ENCODE measurements at places on chromosomes 12 and 14. TPM values are rescaled to one million over a fixed set of nuclear protein-coding genes. Genes with fewer than 3 reads are reported as not detected.

Gene RAPGEF3
- 1.8 TPM for total RNA-seq

DNA sequence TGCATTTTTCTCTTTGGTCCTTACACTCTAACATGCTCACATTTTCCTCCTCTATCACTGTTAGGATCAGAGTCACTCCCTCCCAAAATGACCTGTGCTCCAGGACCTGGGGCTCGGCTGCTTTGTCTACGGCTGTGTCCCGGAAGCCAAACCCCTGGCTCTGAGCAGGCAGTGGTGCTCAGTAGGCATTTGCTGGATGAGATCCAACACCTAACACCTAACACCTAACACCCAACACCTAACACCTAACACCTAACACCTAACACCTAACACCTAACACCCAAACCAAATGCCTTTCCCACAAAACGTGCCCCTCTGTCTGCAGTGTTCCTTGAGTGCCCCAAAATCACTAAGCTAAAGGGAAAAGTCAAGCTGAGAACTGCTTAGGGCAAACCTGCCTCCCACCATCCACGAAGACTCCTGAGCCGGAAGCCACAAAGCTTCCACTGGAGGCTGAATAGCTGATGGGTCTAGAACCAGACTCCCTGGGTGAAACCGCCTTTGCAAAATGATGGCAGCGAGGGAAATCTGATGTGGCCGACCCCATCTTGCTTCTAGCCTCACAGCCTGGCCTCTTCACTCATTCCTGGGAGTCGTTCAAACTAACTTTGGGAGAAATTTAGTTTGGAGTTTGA, 29.2 kb downstream of the HSP90AA1 start:
- H3K36me3 ChIP-seq = no peaks in the 10 kb centered on the region
- no peak for DNase-seq
- H3K27ac ChIP-seq = no peak overlapping the region
- no peaks in the 10 kb centered on the region for H3K27me3 ChIP-seq
- no peak overlapping the region for H3K4me3 ChIP-seq
- peaks cover 2% of the 10 kb centered on the region for H3K4me1 ChIP-seq

Gene PAX9
- 5.2 TPM for total RNA-seq

Gene TNFAIP2
- total RNA-seq = 74.8 TPM

DNA sequence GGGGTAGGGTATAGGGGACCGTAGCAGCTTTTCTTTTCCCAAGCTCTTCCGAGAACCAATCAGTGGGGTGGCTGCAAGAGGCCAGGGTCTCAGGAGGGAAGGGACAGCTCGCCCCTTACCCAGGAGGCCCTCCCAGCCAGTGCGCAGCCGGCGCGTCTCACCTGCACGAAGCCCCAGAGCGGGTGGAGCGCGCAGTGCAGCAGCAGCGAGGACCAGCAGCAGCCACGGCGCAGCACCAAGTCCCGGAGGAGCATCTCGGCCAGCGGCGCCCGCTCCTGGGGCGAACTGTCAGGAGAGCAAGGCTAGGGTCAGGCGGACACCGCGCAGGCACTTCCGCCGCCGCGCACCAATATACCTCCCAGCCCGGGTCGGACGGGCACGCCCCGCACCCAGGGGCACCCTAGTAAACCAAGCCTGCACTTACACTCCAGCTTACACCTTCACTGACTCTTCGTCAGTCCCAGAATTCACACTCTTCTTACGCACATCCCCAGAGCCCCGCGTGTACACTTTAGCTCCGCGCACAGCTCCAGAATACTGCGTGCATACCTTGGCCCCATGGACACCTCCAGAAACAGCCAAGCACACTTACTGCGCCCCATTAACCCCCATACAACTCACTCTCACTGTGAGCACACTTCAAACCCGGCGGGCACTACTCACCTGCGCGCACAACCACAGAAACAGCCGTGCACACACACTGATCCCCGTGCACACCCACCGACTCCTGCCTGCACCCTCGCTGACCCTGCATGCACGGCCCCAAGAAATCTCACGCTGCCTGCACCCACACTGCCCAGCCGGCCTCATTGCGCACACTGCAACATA, 606 bp downstream of the PRIMA1 start:
- no peaks in the 10 kb centered on the region for H3K36me3 ChIP-seq
- H3K4me1 ChIP-seq = peaks cover 15% of the 10 kb centered on the region
- H3K4me3 ChIP-seq = peak overlapping the region; percentile 59
- H3K27ac ChIP-seq = no peak overlapping the region

Gene TAS2R10
- 0.81 TPM for total RNA-seq

Gene CCDC177
- total RNA-seq = not detected

DNA sequence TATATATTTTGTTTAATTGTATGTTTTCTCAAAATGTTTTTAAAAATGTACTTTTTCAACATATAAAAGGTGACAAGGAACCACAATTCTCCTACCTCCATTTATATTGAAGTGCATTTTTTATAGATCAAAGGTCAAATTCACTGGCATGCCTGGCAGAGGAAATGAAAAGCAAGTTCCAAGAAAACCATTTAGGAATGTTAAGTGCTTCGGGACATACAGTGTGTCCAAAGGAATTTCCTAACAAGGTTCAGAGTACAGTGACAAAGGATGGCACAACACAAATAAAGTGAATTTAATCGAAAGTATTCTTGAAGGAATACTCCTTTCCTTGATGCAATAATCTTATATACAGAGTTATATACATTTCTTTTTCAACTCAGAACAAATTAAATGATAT, 242.3 kb downstream of the CCER1 start:
- no peaks in the 10 kb centered on the region for H3K36me3 ChIP-seq
- H3K4me3 ChIP-seq = no peak overlapping the region
- no peak overlapping the region for H3K27ac ChIP-seq
- DNase-seq = no peak

Gene GPX2
- 0.61 TPM for total RNA-seq

Gene CEBPE
- total RNA-seq = not detected

Gene FGF6
- total RNA-seq = not detected

- no peak overlapping the region for H3K4me3 ChIP-seq
- H3K36me3 ChIP-seq = no peaks in the 10 kb centered on the region
- H3K27me3 ChIP-seq = no peaks in the 10 kb centered on the region
Observed at GRCh38 chr14:30550335-30550734, 8.6 kb upstream of the G2E3 start.

GRCh38 chr12:132759359-132759758, 2.3 kb downstream of the ANKLE2 start:
- H3K27me3 ChIP-seq = no peaks in the 10 kb centered on the region
- peaks cover 23% of the 10 kb centered on the region for H3K36me3 ChIP-seq
- no peak for DNase-seq
- H3K4me3 ChIP-seq = no peak overlapping the region
- peaks cover 16% of the 10 kb centered on the region for H3K4me1 ChIP-seq

DNA sequence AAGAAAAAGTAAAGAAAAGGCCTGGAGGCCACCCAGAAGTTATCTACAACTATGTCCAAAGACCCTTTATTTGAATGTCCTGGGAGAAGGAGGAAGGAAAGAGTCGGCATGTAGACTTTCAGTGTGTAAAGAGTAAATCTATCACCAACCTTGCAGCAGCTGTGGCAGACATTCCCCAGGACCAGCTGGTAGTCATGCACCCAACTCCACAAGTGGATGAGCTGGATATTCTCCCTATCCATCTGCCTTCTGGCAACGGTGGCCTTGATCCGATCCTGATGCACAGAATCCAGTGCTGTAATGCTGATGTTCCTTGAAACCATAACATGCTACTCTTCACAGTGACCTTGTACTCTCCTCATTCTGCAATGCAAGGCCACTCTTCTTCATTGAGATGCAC, 27.3 kb downstream of the KRT76 start:
- H3K36me3 ChIP-seq = no peaks in the 10 kb centered on the region
- no peak overlapping the region for H3K4me3 ChIP-seq
- H3K4me1 ChIP-seq = no peaks in the 10 kb centered on the region
- H3K27me3 ChIP-seq = peaks cover 79% of the 10 kb centered on the region

- H3K27me3 ChIP-seq = no peaks in the 10 kb centered on the region
- H3K4me1 ChIP-seq = peaks cover 29% of the 10 kb centered on the region
- H3K36me3 ChIP-seq = no peaks in the 10 kb centered on the region
Observed at GRCh38 chr14:93956514-93957332, 19.6 kb downstream of the ASB2 start.

Gene PNMA1
- 24.6 TPM for total RNA-seq

GRCh38 chr14:32329146-32329545, at the start of gene AKAP6:
Gene AKAP6, plus strand, starts transcription at chr14:32329298. Its CDS starts 104,196 bp downstream, at chr14:32433494.
- no peaks in the 10 kb centered on the region for H3K4me1 ChIP-seq
- no peaks in the 10 kb centered on the region for H3K27me3 ChIP-seq
- no peak for DNase-seq
- no peak within 1 kb of the TSS for H3K4me3 ChIP-seq
- no peaks in the 10 kb centered on the region for H3K36me3 ChIP-seq

GRCh38 chr12:46184798-46185595, 83.8 kb downstream of the SLC38A1 start:
- no peaks in the 10 kb centered on the region for H3K36me3 ChIP-seq
- H3K4me1 ChIP-seq = no peaks in the 10 kb centered on the region
- H3K27me3 ChIP-seq = no peaks in the 10 kb centered on the region
- no peak for DNase-seq

Gene RPAP3
- 48.3 TPM for total RNA-seq

DNA sequence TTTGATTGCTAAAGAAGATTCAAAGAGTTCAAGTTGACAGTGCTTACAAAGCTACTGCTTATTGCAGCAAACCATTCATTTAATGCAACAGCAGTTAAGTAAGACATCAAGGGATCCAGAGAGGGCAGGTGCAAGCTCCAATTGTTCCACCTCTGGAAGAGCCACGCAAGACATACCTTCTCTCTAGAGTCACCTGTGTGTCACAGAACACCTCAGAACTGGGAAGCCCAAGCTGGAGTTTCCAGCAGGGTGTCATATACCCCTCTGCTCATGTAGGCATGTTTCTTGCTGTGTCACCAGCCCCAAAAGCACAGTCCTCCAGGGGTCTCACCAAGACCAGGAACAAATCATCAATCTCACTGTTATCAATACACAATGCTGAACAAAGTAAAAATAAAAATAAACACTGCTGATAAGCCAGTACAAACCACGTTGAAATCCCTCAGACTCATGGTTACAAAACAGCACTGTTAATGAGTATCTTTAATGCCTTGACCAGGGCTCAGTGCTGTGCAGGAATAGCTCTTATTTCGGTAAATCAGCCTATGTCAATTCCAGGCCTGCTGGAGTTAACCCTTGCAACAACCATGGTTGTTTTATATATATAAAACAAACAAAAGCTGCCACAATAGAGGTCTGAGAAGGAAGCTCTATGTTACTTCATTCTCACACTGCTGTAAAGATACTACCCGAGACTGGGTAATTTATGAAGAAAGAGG, 37.4 kb upstream of the BATF start:
- no peak overlapping the region for H3K4me3 ChIP-seq
- H3K27ac ChIP-seq = no peak overlapping the region
- H3K4me1 ChIP-seq = no peaks in the 10 kb centered on the region

Gene POTEG
- total RNA-seq = not detected

- peak; percentile 43 for DNase-seq
- H3K4me3 ChIP-seq = 0 out of 2 replicates have a peak overlapping the region, but pooled peaks have one; percentile 12
- H3K4me1 ChIP-seq = peaks cover 20% of the 10 kb centered on the region
- H3K36me3 ChIP-seq = no peaks in the 10 kb centered on the region
Observed at GRCh38 chr14:69505338-69506240, 21.1 kb downstream of the PLEKHD1 start.

DNA sequence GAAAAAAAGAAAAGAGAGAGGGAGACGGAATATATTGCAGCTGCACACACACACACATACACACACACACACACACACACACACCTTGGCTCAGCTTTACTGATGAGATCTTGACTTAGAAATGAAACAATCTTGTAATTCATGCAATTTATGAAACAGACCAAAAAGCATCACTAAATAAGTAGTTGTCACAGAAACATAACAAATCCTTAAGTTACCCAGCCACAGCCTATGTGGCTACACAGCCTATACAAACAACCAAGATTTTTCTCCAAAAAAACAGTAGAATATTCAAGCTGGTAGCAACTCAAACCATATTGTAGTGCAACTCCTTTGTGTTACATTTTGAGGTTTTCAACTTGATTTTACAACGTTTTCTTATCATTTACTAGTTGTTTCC, 37.9 kb upstream of the GNG2 start:
- H3K27me3 ChIP-seq = no peaks in the 10 kb centered on the region
- H3K27ac ChIP-seq = no peak overlapping the region
- no peaks in the 10 kb centered on the region for H3K36me3 ChIP-seq
- H3K4me1 ChIP-seq = peaks cover 5% of the 10 kb centered on the region
- no peak for DNase-seq

GRCh38 chr14:90400904-90401561, 4.2 kb downstream of the CALM1 start:
- H3K4me1 ChIP-seq = peaks cover 22% of the 10 kb centered on the region
- no peaks in the 10 kb centered on the region for H3K27me3 ChIP-seq
- no peak overlapping the region for H3K27ac ChIP-seq
- no peak for DNase-seq

- DNase-seq = no peak
- no peaks in the 10 kb centered on the region for H3K4me1 ChIP-seq
- H3K27me3 ChIP-seq = no peaks in the 10 kb centered on the region
- H3K27ac ChIP-seq = no peak overlapping the region
Observed at GRCh38 chr12:127685491-127685890, 581.5 kb upstream of the TMEM132C start.

DNA sequence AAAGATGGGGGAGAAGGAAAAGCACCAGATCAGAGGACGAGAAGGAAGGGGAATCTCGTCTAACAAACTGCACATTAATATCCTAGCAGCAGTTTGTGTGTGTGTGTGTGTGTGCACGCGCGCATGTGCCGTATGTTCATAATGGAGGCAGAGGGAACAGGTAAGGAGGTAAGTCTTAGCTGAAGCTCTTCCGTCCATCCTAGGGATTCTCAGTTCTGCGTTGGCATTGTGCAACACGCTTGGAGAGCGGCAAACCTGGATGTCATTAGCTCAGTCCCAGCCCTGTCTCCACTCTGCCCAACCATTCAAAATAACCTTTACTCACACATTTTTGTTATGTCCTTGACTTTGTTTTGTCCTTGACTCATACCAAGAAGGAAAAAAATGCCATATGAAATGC, 1.6 kb upstream of the C1R start:
- H3K27ac ChIP-seq = no peak overlapping the region
- H3K4me1 ChIP-seq = peaks cover 6% of the 10 kb centered on the region
- no peak for DNase-seq
- no peak overlapping the region for H3K4me3 ChIP-seq

- H3K27ac ChIP-seq = no peak overlapping the region
- no peaks in the 10 kb centered on the region for H3K27me3 ChIP-seq
- no peak for DNase-seq
- H3K36me3 ChIP-seq = peaks cover 4% of the 10 kb centered on the region
- H3K4me1 ChIP-seq = no peaks in the 10 kb centered on the region
Observed at GRCh38 chr12:8057839-8058238, 8.3 kb downstream of the C3AR1 start.

GRCh38 chr14:71373773-71374172, 466.5 kb downstream of the PCNX1 start:
- no peaks in the 10 kb centered on the region for H3K4me1 ChIP-seq
- no peaks in the 10 kb centered on the region for H3K36me3 ChIP-seq
- DNase-seq = no peak
- no peak overlapping the region for H3K4me3 ChIP-seq
- H3K27me3 ChIP-seq = no peaks in the 10 kb centered on the region

DNA sequence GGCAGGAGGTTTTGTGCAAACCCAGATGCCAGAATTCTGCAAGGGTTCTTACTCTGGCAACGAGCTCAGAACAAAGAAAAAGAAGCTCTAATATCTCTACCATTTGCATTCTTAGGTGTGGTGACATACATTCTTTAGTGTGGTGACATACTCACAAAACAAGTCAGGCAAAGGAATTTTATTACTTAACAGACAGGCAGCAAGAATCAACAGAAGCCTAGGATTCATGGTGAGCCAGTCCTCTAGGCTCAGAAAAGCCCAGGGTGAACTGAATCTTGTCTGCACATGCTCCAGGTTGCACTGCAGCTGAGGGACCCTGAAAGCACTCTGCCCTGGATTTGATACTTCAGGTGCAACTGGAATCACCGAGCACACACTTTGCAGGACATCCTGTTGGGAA, 122.4 kb upstream of the PTPRQ start:
- no peaks in the 10 kb centered on the region for H3K4me1 ChIP-seq
- H3K36me3 ChIP-seq = no peaks in the 10 kb centered on the region
- H3K27me3 ChIP-seq = no peaks in the 10 kb centered on the region
